Activated CD8-positive, alpha-beta memory T cell treated with anti-CD3 and anti-CD28 coated beads, Interleukin-2, amount 10 ng/mL, durations not matched to agents 7 days and 5 days (primary cell): ENCODE measurements at places on chromosomes 6 and 20. TPM values are rescaled to one million over a fixed set of nuclear protein-coding genes. Genes with fewer than 3 reads are reported as not detected.

RANBP9 gene
- 74.3 TPM for total RNA-seq

NOX3 gene
- not detected for total RNA-seq

FGD2 gene
- 15.6 TPM for total RNA-seq

TRIM15 gene
- not detected for total RNA-seq

DBNDD2 gene
- total RNA-seq = 9.7 TPM

OVOL2 gene
- total RNA-seq = not detected

SOX12 gene
- total RNA-seq = 6.3 TPM

CDH4 gene
- not detected for total RNA-seq

CLPSL1 gene
- total RNA-seq = not detected

VWA7 gene
- total RNA-seq = 6.4 TPM

BNIP5 gene
- total RNA-seq = not detected

ZSCAN12 gene
- total RNA-seq = 7.9 TPM

NKAIN4 gene
- not detected for total RNA-seq

THBS2 gene
- not detected for total RNA-seq

TMEM170B gene
- 1.7 TPM for total RNA-seq

GATA5 gene
- not detected for total RNA-seq
